ENCODE measurements at places on chromosomes 5 and 9.

DNA sequence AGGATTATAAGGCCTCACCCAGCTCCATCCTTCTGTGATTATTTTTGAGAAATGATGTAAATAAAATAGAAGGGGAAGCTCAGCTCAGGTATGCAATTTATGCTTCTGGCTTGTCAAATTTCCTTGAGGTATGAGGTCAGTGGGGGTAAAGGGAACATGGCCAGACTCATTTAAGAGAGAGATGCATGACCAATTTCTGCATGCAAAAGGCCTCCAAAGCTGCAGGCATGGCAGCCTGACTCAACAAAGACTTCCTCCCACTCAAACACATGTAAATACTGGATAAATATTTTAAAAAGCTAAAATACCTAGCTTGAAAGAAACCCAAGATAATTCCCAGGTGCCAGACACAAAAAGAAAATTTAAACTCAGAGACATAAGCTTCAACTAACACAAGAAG, 101.4 kb upstream of the SLC1A3 start:
- DNase-seq: no peak

GRCh38 chr5:17182494-17182893, 34.9 kb upstream of the BASP1 start:
- DNase-seq: no peak

- DNase-seq: peak; percentile 79
Observed at GRCh38 chr9:72292256-72292682, 72.7 kb downstream of the ZFAND5 start.

GRCh38 chr5:126542441-126542840, 52.6 kb downstream of the ALDH7A1 start:
- DNase-seq: no peak

DNA sequence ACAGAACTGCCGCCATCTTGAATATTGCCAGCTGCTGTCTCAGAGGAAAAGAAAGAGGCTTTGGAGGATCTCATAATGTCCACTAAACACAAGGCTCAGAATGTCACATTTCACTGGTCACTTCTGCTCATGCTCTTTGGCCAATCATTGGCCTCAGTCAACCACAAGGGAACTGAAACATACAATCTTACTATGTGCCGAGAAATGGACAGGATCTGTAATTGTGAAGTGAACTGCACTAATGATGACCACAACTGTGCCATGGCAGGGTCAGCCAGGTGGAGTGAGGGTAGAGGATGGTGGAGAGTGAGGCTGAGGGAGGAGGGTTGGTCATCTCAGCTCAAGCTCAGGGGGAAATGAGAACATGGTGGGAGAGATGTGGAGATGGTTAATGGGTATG, 32.8 kb downstream of the GDNF start:
- no peak for DNase-seq

GRCh38 chr5:142057697-142058056, 44.9 kb upstream of the GNPDA1 start:
- DNase-seq: no peak

GRCh38 chr5:8288334-8288733, 419.4 kb downstream of the MTRR start:
- no peak for DNase-seq

GRCh38 chr5:176492431-176492830, 44.2 kb downstream of the FAF2 start:
- DNase-seq: no peak

GRCh38 chr5:174982485-174982884, 258.1 kb downstream of the MSX2 start:
- DNase-seq: no peak

GRCh38 chr9:111963995-111964394, 67.4 kb downstream of the UGCG start:
- no peak for DNase-seq

- DNase-seq: no peak
Observed at GRCh38 chr5:149803641-149804468, 73.7 kb downstream of the PPARGC1B start.

DNA sequence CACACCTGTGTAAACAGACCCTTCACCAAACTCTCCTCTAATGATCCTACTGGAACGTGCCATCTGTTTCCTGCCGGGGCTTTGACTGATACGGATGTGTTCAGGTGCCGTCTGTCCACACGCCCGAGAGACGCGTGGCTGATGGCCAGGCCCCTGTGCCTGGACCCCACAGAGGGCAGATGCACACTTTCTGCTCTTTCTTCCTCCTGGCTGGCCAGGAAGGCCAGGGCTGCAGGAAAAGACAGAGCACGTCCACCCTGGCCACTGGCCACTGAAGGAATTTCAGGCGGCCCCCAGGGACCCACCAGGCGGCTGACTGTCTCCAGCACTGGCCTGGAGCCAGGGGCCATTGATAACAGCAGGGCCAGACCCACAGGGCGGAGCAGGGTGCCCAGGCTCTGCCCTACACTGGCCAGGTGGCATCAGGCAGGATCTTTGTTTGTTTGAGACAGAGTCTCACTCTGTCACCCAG, 3.6 kb upstream of the ENG start:
- DNase-seq: peak; percentile 73

DNA sequence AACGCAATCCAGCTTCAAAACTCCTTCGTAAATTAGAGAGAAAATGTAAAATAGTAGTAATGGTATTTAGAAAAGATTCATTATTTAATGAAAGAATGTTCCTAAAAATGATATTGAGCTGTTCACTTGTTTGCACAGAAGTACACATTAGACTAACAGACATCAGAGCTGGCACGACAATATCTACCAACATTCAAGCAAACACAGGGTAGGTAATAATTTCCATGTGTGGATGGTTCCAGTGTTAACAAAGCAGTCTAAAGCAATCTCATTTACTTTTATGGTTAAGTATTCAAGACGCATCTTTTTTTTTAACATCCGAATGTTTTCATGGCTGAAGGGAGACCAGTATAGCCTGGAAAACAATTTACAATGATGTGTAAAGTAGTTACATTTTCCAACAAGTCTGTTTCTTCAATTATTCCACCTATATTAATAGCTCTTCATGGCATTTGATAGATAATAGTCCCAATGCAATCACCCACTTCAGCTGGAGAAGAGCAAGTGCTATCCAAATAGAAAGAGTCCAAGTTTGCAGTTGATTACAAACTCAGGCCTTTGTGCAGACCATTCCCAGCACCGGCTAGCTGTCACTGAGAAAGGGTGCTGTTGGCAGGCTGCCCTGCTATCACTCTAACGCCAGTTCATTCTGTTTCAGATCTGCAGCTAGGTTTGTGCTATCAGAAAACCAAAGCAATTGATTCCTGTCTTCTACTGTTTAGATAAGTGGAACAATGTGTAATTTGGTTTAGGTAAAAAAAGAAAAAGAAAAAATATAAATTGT, 458.8 kb downstream of the DTWD2 start:
- DNase-seq: no peak

GRCh38 chr5:74428275-74428674, 212.3 kb downstream of the ENC1 start:
- DNase-seq: no peak

DNA sequence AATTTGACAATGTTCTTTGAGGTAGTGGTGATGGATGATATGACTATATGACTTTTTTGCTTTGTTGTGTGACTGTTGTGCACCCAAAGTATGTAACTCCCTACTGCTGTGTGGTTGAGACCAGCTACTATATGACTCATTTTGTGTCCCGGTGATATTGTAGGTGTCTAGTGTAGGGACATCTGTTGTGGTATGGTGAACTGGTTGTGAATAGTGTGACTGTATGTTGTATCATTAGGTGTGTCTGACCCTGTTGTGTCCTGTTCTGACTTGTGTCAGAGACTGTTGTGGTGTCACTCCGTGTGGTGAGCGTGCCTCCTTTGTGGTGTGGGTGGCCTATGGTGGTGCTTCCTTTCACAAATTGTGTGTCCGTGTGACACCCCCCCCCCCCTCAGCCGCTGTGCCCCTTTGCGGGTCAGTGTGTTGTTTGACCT, 11.2 kb upstream of the CXXC5 start:
- DNase-seq: peak; percentile 63

- DNase-seq: no peak
Observed at GRCh38 chr5:142551338-142552067, 134.4 kb downstream of the FGF1 start.

DNA sequence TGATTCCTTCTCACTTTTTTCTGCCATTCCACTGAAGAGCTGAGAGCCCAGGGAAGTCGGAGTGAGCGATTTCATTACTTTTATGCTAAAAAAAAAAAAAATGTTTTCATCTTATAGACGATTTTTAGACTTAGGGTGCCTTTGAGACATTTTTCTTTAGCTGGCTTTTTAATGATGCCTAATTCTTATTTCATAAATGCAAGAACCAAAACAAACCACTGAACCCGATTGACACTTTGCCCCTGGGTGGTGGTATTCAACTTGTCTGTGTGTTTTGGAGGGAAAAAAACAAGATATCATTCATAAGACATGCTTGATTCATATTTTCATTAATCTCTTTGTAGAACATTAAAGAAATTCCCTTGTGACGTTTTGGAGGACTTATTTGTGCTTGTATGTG, 2.4 kb downstream of the TLE4 start:
- peak; percentile 39 for DNase-seq

GRCh38 chr9:105900123-105900522, 205.8 kb downstream of the TMEM38B start:
- DNase-seq: no peak

- no peak for DNase-seq
Observed at GRCh38 chr5:41334221-41334620, 120.9 kb upstream of the C6 start.

DNA sequence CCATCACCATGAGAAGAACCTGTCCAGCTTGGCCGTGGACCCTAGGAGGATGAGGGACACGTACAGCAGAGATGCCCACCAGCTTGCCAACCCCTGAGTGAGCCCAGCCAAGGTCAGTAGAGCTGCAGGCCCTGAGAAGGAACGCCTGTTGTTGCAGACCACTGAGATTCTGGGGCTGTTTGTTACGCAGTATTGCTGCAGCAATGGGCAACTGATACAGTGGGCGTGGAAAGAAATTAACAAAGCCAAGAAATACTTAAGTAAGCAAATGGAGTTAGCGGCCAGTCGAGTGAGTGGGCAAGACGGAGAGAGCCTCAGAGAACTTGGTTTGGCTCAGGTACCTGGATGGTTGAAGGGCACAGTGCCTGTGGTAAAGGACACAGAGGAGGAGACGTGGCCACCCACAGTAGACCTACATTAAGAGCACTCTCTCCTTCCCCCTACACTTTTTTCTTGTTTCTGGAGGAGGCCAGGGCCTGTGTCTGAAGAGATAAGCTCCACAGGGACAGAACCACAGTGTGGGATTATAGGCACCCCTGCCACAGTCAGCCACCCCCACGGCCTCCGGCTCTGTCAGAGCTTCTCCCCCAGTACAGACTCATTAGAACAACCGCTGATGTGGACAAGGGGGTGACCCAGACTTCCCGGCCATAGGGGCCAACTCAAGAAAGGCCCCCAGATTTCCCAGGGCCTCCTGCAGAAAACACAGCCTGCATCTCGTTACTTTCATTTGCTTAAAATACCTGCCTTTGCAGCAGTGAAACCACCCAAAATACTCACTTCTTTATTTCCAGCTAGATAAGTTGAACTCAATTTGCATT, 40.1 kb upstream of the GRHPR start:
- no peak for DNase-seq

DNA sequence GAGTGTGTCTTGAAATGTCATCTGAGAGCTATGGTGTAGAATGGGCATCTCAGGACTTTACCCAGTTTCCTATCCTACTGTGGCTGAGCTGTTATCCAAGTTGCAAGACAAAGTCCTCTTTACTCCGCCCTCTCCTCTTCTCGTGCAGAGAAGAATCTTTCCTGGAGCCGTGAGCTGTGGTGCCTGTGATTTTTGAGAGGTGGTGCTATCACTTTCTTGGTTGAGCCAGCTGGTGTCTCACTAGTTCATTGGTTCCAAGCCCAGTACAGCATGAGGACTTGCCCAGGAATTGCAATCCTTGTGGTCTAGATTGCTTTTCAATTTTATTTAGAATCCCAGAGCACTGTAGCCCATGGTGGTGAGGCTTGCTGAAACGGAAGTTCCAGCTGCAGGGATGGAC, 2300.3 kb downstream of the MAT2B start:
- DNase-seq: no peak

- no peak for DNase-seq
Observed at GRCh38 chr9:106828070-106828469, 34.9 kb upstream of the ZNF462 start.

GRCh38 chr5:160970605-160971191, 118.7 kb upstream of the ATP10B start:
- peak; percentile 25 for DNase-seq

GRCh38 chr5:138658676-138659075, 83.5 kb upstream of the HSPA9 start:
- DNase-seq: no peak

DNA sequence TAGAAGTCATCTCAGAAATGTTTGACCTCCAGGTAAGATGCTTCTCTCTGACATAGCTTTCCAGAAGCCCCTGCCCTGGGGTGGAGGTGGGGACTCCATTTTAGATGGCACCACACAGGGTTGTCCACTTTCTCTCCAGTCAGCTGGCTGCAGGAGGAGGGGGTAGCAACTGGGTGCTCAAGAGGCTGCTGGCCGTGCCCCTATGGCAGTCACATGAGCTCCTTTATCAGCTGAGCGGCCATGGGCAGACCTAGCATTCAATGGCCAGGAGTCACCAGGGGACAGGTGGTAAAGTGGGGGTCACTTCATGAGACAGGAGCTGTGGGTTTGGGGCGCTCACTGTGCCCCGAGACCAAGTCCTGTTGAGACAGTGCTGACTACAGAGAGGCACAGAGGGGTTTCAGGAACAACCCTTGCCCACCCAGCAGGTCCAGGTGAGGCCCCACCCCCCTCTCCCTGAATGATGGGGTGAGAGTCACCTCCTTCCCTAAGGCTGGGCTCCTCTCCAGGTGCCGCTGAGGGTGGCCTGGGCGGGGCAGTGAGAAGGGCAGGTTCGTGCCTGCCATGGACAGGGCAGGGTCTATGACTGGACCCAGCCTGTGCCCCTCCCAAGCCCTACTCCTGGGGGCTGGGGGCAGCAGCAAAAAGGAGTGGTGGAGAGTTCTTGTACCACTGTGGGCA, 642 bp downstream of the CSF2 start:
- DNase-seq: no peak

- peak; percentile 38 for DNase-seq
Observed at GRCh38 chr5:7756453-7756852, 94.5 kb downstream of the CFAP90 start.

GRCh38 chr5:16784843-16785791, 151.0 kb downstream of the MYO10 start:
- no peak for DNase-seq

DNA sequence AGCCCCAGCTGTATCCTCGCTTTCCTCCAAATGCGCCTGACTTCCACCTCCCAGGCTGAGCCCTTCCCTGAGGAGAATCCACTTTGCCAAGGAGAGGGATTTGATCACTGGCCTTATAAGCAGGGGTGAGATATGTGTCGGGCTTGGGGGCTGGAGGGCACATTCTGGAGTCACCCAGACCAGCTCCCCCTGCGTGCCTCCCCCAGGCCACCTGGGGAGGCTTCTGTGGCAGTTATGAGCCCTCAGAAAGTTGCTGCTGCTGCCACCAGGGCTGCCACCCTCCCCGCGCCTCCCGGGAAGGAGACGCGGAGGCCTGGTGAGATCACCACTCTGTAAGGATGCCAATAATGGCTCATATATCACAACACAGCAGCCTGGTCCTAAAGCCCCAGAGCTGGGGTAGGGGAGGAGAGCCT, 211.5 kb downstream of the PAPPA start:
- DNase-seq: no peak

- DNase-seq: no peak
Observed at GRCh38 chr9:121192959-121193640, 8.6 kb downstream of the RAB14 start.

GRCh38 chr5:159190170-159190569, 19.2 kb downstream of the RNF145 start:
- DNase-seq: no peak

GRCh38 chr9:123657099-123657498, 272.8 kb downstream of the DENND1A start:
- DNase-seq: no peak
